ENCODE measurements at places on chromosomes 11 and 22.

DNA sequence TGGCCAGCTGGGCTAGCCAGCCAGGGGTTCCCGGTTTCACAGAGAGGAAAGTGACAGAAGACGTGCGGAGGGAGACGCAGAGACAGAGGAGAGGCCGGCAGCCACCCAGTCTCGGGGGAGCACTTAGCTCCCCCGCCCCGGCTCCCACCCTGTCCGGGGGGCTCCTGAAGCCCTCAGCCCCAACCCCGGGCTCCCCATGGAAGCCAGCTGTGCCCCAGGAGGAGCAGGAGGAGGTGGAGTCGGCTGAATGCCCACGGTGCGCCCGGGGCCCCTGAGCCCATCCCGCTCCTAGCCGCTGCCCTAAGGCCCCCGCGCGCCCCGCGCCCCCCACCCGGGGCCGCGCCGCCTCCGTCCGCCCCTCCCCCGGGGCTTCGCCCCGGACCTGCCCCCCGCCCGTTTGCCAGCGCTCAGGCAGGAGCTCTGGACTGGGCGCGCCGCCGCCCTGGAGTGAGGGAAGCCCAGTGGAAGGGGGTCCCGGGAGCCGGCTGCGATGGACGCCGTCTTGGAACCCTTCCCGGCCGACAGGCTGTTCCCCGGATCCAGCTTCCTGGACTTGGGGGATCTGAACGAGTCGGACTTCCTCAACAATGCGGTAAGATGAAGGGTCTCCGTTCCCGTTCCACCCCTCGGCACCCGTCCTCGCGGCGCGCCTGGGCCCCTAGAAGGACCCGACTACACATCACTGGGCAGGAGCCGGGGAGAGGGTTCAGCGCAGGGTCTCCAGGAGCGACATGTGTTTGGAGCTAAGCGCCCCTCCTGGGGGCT is at the start of gene CREB3L1:
Gene CREB3L1 (plus strand): TSS at position 41 of the 765 bp plus-strand sequence. CDS start 450 bp downstream, at position 491.
- DNase-seq, result no peak

- DNase-seq, result no peak
Observed at GRCh38 chr22:43007519-43008102, 7.3 kb downstream of the PACSIN2 start.

GRCh38 chr11:75475767-75476650 is 43.0 kb upstream of the KLHL35 start:
- DNase-seq, result no peak

- no peak for DNase-seq
Observed at GRCh38 chr11:116309446-116309845, 463.3 kb downstream of the BUD13 start.

DNA sequence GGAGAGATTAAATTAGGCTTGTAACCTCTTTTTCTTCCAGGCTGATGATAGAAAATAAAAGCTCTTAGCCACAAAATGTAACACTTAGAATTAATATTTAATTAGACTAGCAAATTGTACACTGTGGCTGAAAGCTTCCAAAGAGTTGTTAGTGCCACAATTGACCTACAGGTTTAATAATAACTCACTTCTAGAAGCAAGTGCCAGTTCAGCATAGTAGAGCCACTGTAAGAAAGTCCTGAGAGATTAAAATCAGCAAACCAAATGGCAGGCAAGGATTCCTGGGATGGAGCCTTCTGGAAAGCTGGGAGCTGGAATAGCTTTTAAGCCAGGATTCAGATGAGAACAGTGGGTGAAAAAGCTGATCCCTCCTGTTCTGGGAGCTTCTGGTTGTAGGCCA is 131.0 kb downstream of the ELP4 start:
- no peak for DNase-seq

GRCh38 chr22:22431271-22432220 is 77.0 kb downstream of the ZNF280B start:
- DNase-seq, result peak; percentile 46

GRCh38 chr11:75014129-75014528 is 25.4 kb downstream of the NEU3 start:
- DNase-seq, result no peak

All from CD4-positive, alpha-beta T cell (primary cell).